ENCODE measurements at places on chromosomes 12 and 14. TPM values are rescaled to one million over a fixed set of nuclear protein-coding genes. Genes with fewer than 3 reads are reported as not detected.

- DNase-seq, result no peak
Observed at GRCh38 chr14:22113401-22113800, 439.8 kb upstream of the OR4E1 start.

DNA sequence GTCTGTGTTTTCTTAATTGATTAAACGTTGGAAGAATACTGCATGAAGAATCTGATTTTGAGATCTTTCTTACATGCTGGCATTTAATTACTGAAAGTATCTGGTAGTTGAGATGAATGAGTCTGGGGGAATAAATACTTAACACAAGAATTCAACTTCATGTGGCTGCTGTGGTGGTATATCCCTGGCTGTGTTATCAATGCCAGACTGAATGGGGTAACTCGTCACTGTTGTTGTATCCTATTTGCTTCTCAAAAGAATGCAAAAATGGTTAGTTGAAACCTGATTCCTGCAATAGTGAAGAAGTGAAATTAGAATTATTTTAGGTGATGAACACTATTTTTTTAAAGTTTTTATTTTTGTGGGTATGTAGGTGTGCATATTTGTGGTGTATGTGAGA is 72.5 kb downstream of the HMGA2 start:
- no peak for DNase-seq

PPP1R3E gene
- 2.6 TPM for total RNA-seq

AMN gene
- under 0.01 TPM for total RNA-seq

Data from fibroblast of lung (primary cell).